ENCODE measurements at places on chromosomes 4 and X. TPM values are rescaled to one million over a fixed set of nuclear protein-coding genes. Genes with fewer than 3 reads are reported as not detected.

DNA sequence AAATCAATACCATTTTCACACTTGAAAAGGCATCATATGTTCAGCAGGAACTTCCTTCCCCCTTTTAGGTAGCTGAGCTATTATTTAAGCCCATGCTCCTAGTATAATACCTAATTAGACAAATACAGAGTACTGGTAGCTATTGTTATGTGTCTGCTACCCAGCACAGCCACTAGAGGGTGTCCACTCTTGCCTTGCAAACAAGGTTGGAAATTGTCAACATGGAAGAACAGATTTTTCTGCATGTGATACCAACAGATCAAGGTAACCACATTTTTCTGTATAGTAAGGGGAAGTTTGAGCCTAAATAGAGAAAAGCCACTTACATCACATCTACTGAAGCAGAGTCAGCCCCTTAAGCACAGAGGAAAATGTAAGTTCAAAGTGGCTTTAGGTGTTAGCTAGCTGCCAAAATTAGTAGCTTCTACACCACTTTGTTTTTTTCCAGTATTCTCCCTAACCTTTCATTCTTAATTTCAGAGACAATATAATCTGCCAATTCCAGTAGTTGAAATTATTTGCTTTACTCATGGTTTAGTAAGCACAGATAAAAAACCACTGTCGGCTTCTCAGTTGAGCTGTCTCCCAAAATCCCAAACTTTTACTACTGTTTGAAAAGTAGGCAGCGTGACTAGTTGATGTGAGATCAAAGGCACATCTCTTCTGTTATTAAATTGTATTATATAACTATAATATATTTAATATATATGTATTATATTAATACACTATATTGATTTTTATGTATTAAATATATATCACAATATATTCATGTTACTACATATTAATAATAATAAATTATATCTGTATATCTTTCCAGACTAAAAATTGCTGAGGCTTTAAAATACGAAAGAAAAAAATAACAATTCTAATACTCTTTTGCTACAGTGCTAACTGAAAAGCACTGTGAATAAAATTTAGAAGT is 38.2 kb downstream of the EDNRA start:
- H3K27me3 ChIP-seq, result peaks cover 17% of the 10 kb centered on the region
- DNase-seq, result peak; percentile 72
- H3K4me3 ChIP-seq, result no peak overlapping the region
- no peaks in the 10 kb centered on the region for H3K4me1 ChIP-seq
- H3K27ac ChIP-seq, result no peak overlapping the region

DNA sequence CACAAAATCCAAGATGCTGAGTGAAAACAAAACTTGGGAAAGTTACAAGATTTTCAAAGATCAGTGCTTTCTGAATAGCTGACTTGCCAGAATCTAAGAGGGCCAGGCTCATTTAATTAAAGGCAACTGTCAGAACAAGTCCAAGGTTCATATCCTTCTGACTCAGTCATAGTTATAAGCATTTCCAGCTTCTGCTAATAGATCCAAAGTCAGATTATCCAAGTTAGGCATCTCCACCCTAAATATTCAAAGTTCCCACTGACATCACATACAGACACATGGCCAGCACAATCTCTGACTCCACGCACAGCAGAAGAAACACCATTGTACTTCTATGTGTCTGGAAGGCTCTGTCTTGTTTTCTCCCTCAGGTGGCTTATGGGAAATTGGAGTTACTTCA is 41.8 kb downstream of the GASK1B start:
- no peak for DNase-seq
- no peaks in the 10 kb centered on the region for H3K27me3 ChIP-seq
- H3K27ac ChIP-seq, result no peak overlapping the region
- H3K4me1 ChIP-seq, result no peaks in the 10 kb centered on the region
- no peak overlapping the region for H3K4me3 ChIP-seq

DNA sequence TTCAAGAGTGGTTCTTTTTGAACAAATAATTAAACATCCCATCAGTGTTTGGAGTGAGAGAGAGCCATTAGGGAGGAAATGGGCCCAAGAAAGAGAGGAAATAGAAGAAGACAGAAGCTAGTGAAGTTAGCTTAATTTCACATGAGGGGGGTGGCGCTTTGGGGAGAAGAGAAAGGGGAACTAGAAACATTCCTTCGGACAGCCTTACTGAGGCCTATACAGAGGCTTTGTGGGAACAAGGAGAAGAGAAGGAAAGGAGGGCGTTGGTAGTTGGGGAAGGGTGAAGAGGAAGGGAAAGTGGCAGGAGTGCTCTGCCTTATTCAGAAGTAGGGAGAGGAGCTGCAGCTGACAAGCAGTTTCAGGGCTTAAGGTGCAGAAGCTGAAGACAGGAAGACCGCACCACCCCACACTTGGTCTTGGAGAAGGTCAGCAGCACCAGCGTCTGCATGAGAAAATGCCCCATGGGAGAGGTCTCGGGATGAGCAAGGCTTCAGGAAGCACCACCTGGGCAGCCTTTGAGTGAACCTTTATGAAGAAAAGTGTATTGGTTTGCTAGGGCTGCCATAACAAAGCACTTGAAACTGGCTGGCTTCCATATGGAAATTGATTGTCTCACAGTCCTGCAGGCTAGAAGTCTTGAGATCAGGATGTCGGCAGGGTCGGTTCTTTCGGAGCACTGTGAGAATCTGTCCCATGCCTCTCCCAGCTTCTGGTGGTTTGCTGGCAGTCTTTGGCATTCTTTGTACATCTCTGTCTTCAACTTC is 85.1 kb downstream of the KIT start:
- H3K27me3 ChIP-seq, result no peaks in the 10 kb centered on the region
- peaks cover 9% of the 10 kb centered on the region for H3K4me1 ChIP-seq
- H3K36me3 ChIP-seq, result no peaks in the 10 kb centered on the region
- DNase-seq, result no peak
- H3K27ac ChIP-seq, result no peak overlapping the region
- no peak overlapping the region for H3K4me3 ChIP-seq

DNA sequence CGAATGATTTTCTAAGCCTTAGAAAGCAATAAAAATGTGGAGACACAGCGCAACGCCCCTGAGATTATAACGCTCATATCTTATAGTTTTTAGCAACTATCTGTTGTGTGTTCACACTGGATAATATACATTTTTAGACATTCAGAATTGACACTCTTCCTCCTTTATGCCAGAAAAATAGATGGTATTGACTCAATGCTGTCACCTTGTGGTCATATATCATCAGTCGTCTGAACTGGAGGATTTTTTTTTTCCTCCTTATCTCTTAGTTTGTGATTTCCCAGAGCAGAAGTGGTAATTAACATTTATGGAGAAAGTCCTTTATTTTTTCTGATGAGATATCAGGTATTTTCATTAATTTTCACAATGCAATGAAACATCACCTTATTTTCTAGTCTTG is 759.6 kb downstream of the RAB28 start:
- H3K4me3 ChIP-seq, result no peak overlapping the region
- H3K36me3 ChIP-seq, result no peaks in the 10 kb centered on the region
- no peaks in the 10 kb centered on the region for H3K4me1 ChIP-seq
- no peak for DNase-seq

The VSIG1 gene
- 0.64 TPM for total RNA-seq

All from activated CD8-positive, alpha-beta memory T cell treated with anti-CD3 and anti-CD28 coated beads, Interleukin-2, amount 10 ng/mL, durations not matched to agents 7 days and 5 days (primary cell).